ENCODE measurements at places on chromosomes 1 and 21.
A peak's percentile ranks its signal among the peaks of the same experiment; 100 is the strongest.

- DNase-seq, result no peak
These were observed 33.6 kb upstream of the TNFSF18 start for GRCh38 chr1:173084292-173084691.

GRCh38 chr1:223248770-223249140, 105.7 kb upstream of the TLR5 start:
- DNase-seq, result no peak

DNA sequence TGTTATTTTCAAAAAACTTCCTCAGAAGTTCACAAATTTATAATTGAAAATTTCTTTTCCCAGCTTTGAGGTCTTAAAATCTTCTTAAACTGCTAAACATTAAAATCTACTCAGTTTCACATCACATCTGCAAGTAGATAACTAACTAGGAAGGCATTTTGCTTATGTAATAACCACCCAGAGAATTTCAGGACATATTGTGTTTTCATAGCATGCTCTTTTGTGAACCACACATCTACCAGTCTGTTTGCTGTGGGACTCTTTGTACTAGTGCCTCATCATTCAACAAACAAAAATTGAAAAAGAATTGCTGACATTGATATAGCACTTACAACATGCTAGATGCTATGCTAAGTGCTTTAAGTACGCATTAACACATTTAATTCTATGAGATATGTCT, 31.6 kb upstream of the C1orf146 start:
- DNase-seq, result peak; percentile 15

GRCh38 chr1:155168456-155169210, 4.5 kb downstream of the KRTCAP2 start:
- DNase-seq, result no peak

GRCh38 chr1:1538989-1539309, 1.5 kb downstream of the TMEM240 start:
- no peak for DNase-seq

DNA sequence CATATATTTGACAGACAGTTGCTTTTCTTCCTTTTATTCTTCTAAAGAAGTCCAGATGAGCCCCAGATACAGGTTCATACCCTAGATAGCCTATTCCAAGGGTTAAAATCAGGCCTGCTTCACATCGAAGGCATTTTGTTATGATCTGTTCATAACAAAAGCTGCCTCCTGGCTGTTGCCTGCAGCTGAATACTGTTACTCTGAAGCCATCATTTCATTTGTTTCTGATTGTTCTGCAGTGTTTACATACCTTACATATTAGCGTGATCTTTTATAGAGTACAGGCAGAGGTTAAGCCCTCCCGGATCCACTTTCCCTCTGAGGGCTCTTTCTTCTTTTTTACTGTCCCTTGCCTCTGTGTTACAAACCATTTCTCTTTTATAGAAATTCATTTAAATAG, 219.0 kb upstream of the HOOK1 start:
- DNase-seq, result peak; percentile 73

DNA sequence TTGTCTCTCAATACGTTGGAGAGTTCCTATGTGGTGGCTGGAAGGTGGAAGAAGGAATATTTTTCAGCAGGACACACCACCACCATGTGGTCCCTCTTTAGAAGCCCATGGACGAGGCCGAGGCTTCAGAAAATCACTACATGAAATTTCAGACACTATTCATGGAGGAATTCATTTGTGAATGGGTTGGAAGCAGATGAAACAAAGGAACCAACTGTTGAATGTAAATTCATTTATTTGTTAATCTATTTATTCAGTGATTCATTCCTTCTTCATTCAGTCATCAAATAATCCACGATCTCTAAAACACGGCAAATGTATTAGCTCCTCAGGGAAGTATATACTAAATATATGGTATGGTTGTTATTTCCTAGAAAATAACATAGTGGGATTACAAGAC, 12.2 kb downstream of the SLC35F3 start:
- peak; percentile 13 for DNase-seq
